ENCODE measurements at places on chromosomes 1 and 21. TPM values are rescaled to one million over a fixed set of nuclear protein-coding genes. Genes with fewer than 3 reads are reported as not detected.

Gene LCE1A
- not detected for total RNA-seq

Gene ST6GALNAC5
- not detected for total RNA-seq

Gene DLGAP3
- 1.3 TPM for total RNA-seq

Gene BRDT
- not detected for total RNA-seq

Gene NLRP3
- total RNA-seq = 6.6 TPM

Gene OLIG2
- total RNA-seq = not detected

Gene CSRP1
- total RNA-seq = 51.1 TPM

Gene IVL
- not detected for total RNA-seq

Gene KRTAP11-1
- not detected for total RNA-seq

Gene LCE1B
- total RNA-seq = not detected

Gene CLCA4
- not detected for total RNA-seq

Gene PM20D1
- 0.32 TPM for total RNA-seq

Gene C1orf116
- total RNA-seq = not detected

Gene CELA3B
- not detected for total RNA-seq

Gene DMBX1
- 0.43 TPM for total RNA-seq

Gene GNPAT
- 41.9 TPM for total RNA-seq

Gene S100A2
- total RNA-seq = 10.7 TPM

Gene PADI2
- 0.26 TPM for total RNA-seq

Gene SLC25A24
- total RNA-seq = 16.0 TPM

Gene DNASE2B
- total RNA-seq = not detected

Gene FCRL6
- total RNA-seq = not detected

Gene C2CD4D
- total RNA-seq = 5.6 TPM

Gene WNT3A
- total RNA-seq = not detected

Gene CDKN2C
- total RNA-seq = 8.3 TPM

Gene FMN2
- total RNA-seq = not detected

Gene AADACL4
- not detected for total RNA-seq

Gene CAMK2N1
- 0.30 TPM for total RNA-seq

All from activated T-helper 17 cell treated with anti-CD3 and anti-CD28 coated beads, Interleukin-2, amount 50 U/mL, for 72 hours (primary cell).